NCI-H460 (cell line): ENCODE measurements at places on chromosomes 2 and 18.

DNA sequence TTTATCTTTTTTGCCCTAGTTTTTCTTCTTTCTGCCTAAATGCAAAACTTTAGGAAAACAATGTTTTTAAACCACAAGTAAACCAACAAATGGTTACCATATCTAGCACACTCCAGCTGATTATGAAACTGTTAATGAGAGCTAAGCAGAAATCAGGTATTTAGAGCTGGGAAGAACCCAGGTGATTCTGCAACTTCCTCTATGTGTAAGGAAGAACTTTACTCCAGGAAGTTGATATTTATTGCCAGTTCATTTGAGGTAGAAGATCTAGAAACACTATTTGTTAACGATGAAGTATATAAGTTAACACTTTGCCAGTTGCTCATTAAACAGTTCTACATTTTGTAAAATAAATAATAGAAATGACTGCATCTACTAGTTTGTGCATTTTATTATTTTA lies 409.7 kb downstream of the XIRP2 start:
- no peak for DNase-seq

DNA sequence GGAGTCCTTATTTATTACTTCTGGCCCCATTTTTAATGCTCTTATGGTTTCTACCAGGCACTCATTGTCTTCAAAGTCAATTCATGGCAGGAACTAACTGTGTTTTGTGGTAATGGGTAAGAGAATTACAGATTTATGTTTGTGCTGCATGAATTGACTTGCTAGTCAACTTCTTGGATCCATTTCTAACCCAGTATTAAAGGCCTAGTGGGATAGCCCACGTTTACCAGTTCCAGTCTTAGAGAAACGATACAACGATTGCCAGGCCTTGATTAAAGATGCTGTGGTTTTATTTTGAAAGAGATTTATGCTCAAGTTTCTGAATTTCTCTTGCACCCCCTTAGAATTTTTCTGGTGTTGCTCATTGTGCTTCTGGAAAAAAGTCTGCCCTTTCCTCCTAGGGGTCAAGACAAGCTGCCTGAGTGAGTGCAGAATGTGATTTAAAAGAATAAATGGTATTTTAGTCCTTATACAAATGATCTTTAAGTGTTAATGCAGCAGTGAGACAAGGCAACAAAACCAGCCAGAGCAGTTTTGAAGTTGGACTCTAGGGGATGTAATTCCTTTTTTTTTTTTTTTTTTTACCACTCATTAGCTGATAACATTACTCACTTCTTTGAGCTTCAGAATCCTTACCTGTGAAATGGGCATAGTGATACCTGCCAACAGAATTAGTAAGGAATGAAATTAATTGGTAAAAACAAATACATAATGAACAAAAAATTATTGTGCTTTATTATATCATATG lies 101.5 kb downstream of the ARHGAP15 start:
- DNase-seq: no peak

- DNase-seq: no peak
Measured at GRCh38 chr18:11259469-11260150, 110.2 kb upstream of the PIEZO2 start.

DNA sequence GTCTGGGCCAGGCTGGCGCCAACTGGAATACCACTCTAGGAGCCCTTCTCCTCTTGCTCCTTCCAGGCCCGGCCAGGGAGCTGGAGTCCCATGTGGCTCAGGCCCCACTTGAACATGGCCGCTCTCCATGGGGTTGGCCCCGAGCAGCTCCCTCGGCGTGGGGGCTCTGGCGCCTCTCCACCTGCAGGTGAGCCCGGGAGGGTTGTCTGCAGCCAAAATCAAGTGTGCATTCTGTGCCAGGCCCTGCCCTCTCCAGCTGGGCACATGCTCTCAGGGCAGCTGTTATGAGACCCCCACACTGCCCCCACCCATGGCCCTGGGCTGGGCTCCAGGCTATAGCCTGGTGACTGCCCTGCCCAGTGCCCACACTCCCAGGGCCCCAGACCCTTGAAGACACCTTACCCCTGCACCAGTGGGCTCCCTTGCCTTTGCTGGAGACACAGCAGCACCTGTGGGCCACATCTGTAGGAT lies 45.8 kb upstream of the HS6ST1 start:
- no peak for DNase-seq

GRCh38 chr2:181106789-181107627 lies 126.6 kb downstream of the UBE2E3 start:
- DNase-seq: no peak

DNA sequence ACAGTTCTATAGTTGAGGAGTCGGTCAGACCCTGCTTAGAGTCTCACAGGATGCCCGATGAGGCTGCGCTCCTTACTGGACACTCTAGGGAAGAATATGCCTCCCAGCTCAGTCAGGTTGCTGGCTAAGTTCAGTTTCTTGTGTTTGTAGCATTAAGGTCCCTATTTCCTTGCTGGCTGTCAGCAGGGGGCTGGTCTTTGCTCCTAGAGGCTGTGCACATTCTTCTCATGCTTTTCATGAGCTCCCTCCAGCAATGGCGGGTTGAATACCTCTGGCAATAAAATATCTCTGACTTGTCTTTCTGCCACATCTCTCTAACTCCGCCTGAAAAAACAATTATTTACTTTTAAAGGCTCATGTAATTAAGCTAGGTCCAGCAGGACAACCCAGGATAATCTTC lies 79.4 kb upstream of the DNAJC10 start:
- DNase-seq: no peak
